ENCODE measurements at places on chromosomes 12 and 14. TPM values are rescaled to one million over a fixed set of nuclear protein-coding genes. Genes with fewer than 3 reads are reported as not detected.

- no peak for DNase-seq
These were observed 43.3 kb upstream of the PTPRO start for GRCh38 chr12:15278816-15279658.

DNA sequence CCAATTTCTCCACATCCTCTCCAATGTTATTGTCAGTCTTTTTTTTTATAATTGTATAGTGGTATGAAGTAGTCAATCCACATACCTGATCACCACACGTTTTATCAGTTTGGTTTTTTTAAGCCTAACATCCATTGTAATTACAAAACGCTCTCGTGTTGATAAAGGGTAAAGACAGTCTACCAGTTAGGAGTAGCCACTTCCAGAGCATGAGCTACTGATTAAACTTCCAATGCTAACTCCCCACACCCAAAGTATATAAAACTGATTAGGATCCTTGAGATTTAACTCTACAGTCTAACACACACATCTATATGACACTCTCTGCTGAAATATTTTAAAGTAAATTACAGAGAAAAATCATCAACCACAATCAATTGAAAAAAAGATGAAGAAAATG lies 20.7 kb downstream of the CPNE8 start:
- DNase-seq = no peak

DNA sequence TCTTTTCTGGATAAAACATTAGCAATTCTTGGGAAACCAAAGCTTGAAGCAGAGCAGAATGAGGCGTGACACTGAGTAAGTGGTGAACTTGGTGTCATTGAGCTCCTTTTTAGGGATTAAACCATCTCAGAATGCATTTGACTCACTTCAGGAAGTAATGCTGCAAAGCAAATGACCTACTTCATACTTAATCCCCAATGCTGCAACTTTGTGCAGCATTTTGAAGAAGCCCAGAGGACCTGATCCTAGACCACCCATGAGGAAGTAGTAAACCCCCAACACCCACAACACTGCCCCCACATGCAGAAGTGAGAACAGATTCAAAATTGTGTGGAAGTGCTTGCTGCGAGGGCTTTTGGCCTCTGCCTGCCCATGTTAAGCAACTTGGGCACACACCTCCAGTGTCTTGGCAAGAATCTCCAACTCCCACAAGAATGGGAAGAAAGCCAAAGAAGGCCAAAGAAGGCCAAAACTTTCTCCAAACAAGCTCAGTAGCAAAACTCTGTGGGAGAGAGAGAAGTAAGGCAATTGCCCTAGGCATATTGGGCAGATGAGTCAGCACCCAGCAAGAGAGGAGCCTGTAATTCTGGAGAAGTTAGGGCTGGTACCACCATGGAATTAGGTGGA lies 69.2 kb upstream of the ETV6 start:
- DNase-seq = no peak

DNA sequence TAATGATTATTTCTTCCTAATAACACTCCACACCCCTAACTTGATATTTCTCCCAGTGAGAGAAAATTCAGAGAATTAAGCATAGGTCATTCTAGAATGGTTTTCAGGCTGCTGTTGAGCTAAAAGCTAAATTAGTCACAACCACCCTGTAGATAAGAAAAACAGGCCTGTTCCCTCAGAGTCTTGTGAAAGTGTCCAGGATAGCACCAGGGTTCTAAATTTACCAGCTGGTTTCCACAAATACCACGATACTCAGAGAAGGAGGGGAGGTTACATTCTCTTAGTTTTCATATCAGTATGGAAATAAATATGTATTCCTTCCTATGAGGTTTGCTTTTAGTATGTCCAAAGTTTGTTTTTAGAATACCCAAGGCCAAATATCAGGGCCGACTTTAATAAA lies 66.0 kb upstream of the YARS2 start:
- DNase-seq = no peak

DNA sequence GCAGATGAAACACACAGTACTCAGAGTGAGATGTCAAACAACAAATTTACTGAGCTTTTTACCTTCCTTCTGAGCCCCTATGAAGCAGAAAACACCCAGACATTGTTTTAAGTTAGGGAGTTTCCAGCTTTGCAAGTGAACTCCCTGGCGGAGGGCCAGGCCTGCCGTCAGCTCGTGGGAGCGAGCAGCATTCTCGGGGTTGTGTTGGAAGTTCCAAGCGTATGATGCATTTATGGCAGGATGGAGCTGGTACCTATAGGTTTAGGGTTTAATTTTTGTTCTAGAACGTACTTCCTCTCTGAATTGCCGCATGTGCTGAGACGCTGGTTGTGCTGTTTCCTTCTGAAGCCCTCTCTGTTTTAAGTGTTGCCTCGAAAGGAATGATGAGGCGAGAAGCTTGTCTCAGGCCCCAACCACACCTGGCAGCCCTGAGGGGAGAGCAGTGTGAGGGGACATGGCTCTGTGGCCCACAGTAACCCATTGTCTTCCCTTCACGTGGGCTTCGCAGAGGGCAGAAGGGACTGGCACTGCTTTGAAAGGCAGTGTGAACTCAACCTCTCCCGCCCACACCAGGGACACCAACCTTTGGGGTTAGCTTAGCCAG lies 76.6 kb downstream of the SSPN start:
- no peak for DNase-seq

- DNase-seq = no peak
These were observed 129.3 kb upstream of the RASSF8 start for GRCh38 chr12:25829192-25829591.

DNA sequence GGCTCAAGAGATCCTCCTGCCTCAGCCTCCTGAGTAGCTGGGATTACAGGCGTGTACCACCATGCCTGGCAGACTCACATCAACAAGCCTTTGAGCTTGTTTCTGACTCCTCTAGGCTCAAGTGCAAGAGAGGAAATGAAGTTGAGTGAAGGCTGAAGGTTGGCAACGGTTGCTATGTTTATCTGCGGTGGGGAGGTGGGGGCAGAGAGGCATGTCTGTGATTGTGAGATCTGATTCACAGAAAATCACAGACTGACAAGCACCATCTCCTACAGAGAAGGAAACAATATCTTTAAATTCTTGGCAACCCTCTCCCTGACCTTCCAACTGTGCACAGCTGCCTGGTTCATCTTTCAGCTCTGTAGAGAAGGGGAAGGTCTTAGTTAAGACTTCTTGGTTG lies 22.1 kb upstream of the NINJ2 start:
- peak; percentile 78 for DNase-seq

- DNase-seq = peak; percentile 32
These were observed 885.8 kb upstream of the TMEM132C start for GRCh38 chr12:127381043-127381668.

DNA sequence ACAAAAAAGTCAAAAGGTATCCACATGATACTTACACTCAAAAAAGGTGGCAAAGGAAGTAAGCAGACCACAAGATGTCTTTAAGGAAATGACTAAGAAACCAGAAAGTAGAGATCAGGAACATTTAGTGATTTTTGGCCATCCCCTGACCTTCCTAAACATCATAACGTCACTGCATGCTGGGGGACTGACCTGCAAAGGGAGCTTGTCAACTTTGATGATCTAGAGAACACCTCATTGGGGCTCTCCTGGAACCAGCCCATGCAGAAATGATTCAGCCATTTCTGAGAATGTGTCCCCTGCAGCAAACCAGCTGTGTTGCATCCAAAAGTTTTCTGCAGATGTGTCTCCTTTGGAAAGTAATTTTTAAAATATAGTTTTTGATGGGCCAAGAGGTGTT lies 152.2 kb upstream of the RASSF8 start:
- DNase-seq = no peak

GRCh38 chr12:31206038-31206670 lies 119.8 kb downstream of the SINHCAF start:
- no peak for DNase-seq

GRCh38 chr12:124338876-124339603 lies 44.1 kb downstream of the RFLNA start:
- DNase-seq = no peak

Gene KLRG1
- total RNA-seq = 0.85 TPM

Gene PZP
- total RNA-seq = not detected

Gene FAIM2
- 0.05 TPM for total RNA-seq
